ENCODE measurements at places on chromosomes 12 and 14.

DNA sequence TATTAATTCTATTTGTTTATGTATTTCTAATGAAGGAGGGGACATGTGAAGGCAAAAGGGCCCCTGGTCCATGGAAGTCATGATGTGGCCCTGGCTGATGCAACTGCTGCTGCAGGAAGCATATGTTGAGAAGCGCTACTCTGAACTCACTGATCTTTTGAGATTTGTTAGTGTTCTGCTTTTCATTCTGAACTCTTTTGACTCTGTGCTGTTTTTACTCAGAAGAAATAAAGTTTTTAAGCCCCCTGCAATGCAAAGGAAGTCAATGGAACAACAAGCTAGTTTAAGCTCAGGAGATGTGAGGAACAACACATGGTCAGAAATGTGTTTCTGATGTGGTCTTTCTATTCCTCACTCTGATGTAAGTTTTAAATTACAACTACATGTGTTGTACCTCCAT lies 88.9 kb upstream of the BTG1 start:
- DNase-seq = peak; percentile 17

DNA sequence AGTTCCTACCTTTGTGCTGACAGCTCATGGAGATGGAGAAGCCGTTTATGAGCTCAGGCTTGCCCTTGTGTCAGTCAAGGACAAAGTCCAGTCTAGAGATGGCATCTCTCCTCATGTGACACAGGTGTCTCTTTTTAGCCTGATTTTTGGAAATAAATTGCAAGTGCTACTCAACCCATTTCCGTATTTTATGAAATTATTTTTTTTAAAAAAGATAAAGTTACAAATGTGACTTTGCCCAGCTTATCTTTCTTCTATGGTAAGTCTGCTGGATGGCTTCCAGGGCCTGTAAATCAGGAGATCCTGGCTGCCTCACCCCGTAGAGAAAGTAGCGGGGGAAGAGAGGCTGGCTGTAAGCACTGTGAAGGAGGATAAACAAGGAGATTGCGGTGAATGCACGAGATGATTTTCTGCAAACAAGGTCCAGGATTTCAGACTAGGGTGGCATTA lies 169.7 kb downstream of the MYRFL start:
- DNase-seq = no peak

DNA sequence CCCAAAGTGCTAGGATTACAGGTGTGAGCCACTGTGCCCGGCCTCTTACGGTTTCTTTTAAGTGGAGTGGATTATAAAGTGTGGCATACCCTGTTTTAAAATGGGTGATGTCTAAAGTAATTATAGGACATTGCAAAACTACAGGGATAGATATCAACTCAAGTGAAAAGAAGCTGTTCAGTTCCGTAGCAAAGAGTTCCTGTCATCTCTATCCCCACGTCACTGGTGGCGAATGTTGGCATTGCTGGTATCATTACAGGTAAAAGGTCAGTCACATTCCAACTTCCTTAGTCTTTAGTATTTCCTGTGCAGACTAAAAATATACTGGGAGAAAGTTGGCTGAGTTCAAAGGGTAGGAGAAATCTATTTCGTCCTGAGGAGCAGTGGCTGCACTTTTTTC lies 95.6 kb upstream of the SLC38A2 start:
- DNase-seq = peak; percentile 45

GRCh38 chr14:21257394-21257909 lies 11.8 kb downstream of the HNRNPC start:
- no peak for DNase-seq

GRCh38 chr14:54105406-54105805 lies 148.8 kb upstream of the BMP4 start:
- DNase-seq = no peak

GRCh38 chr14:65226824-65227604 lies 124.7 kb upstream of the MAX start:
- DNase-seq = no peak

DNA sequence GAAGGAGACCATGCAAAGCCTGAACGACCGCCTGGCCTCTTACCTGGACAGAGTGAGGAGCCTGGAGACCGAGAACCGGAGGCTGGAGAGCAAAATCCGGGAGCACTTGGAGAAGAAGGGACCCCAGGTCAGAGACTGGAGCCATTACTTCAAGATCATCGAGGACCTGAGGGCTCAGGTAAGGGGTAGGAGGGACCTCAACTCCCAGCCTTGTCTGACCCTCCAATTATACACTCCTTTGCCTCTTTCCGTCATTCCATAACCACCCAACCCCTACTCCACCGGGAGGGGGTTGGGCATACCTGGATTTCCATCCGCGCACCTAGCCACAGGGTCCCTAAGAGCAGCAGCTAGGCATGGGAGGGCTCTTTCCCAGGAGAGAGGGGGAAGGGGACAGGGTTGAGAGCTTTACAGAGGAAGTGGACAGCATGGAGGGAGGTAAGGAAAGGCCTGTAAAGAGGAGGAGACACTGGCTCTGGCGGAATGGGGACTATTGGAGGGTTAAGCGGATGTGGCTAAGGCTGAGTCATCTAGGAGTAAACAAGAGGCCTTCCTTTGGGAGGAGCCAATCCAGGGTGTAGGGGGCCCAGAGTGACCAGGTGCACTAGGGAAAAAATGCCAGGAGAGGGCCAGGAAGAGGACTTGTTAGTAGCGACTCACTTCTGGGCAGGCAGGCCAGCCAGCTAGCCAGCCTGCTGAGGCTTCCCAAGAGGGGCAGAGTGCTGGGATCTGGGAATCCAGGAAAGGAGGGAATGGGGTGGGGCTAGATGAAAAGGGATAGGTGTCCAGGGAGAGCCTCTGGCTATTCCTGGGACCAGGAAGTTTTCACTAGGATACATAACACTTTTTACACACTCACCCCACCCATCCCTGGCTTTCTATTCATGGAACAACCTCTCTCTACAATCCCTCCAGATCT lies 754 bp downstream of the KRT18 start:
- DNase-seq = peak; percentile 92

- no peak for DNase-seq
Measured at GRCh38 chr12:131251336-131252101, 297.8 kb downstream of the ADGRD1 start.

DNA sequence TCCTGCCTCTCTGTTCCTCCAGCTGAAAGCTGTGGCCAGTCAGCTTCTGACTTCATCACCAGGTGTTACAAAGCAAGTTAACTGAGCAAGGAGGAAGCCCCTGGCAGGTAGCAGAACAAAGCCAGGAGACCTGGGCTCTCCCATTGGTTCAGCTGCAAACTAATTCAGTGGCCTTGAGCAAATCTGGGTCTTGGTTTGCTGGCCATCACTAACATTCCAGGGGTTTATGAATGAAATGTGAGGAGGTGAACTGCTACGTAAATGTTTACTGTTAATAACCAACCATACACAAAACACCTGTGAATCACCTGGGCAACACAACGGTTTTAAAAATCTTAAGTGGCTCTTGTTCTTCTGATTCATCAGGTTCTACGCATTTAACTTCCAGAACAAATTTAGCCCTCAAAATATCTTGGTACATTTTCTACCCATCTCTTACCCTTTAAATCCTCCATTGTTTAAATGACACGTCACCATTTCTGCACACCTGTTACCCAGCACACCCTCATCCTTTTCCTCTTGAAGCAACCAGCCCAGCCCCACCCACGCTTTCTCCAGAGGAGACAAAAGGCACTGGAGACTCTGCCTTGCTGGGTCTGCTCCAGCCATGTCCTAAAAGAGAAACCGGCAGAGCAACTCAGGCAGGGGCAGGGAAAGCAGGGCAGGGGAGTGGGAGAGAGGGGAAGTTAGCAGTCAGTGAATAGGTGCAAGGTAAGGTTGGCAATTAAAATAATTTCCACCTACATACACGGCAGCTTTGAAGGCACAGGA lies 49.3 kb upstream of the TSPAN11 start:
- DNase-seq = no peak

Measured in astrocyte of the spinal cord (primary cell).